ENCODE measurements at places on chromosomes 11 and 22.

GRCh38 chr22:45240104-45240809, 437 bp downstream of the KIAA0930 start:
- DNase-seq: no peak

DNA sequence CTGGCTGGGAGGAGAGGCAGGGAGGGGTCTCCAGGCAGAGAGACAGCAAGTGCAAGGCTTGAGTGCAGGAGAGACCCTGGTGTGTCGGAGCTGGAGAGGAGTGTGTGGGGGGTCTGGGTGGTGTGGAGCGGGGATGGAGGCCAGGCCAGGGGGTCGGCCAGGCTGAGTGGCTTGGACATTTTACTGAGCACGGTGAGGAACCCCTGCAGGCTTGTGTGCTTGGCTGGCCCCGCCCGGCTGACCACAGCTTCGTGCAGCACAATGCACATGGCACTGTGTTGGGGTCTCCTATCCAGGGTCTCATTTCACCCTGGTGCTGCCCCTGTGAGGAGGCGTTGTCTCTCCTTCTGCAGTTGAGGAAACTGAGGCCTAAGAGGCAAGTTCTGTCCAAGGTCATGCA, 5.6 kb downstream of the MYEOV start:
- DNase-seq: no peak

DNA sequence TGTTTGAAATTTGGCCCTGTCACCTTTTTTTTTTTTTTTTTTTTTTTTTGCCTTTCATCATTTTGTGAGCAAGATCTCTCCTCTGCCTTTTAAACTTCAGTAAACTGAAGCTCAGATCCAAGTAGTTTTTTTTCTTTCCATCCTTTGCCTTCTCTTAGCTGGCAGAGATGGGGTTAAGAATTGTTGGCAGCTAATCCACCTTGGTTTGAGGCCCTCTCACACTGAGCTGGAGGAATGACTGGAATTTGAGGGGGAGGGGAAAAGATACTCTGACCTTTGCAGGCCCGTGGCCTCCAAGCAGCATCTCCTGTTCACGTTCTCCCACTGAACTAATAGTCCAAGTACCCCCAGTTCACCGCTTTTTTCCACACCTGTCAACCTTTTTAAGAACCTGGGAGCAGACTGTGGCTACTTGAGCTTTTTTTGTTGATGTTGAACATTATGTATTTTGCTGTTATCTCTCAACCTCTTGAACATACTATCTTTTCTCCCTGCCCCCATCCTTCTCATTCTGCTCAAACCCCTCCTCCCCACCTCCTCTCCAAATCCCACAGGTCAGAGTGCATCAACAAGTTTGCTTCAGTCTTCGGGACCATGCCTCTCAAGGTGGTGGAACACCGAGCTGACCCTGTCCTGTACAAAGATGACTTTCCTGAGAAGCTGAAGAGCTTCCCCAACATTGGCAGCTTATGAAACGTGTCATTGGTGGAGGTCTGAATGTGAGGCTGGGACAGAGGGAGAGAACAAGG, 66.2 kb downstream of the ALX4 start:
- peak; percentile 39 for DNase-seq

- DNase-seq: no peak
These were observed 116.8 kb downstream of the MED15 start for GRCh38 chr22:20624161-20624616.

- DNase-seq: no peak
These were observed 64.5 kb upstream of the CRTAM start for GRCh38 chr11:122773781-122774266.

GRCh38 chr11:78685156-78685555, 110.5 kb upstream of the NARS2 start:
- no peak for DNase-seq

GRCh38 chr11:27052668-27053067, 12.1 kb downstream of the BBOX1 start:
- no peak for DNase-seq

DNA sequence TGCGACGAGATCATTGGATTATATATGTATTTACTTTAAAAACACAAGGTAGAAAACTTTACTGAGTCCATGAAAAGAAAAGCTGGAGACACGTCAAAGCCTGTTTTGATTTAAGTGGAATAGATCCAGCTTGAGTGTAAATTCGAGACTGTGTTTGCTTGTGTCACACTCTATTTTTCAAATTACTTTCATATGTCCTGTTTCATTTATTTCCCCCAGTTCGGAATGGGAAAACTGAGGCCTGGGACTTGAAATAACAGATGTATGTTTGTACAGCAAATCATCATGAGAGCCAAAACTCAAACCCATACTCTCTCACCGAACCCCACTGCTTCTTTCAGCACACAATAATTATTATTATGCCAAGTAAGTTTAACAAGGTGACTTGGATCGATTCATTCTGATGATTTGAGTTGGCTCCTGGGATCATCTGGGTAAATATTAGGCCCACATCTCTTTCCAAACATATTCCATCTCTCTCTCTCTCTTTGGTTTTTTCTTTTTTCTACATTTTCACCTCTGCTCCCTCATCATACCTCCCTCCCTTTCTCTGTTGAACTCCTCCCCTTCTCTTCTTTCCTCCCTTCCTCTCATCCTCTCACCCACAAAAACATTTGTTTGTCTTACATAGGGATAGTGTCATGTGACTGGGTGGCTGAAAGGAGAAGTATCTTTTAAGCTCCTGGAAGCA, 21.2 kb downstream of the FZD4 start:
- DNase-seq: no peak

DNA sequence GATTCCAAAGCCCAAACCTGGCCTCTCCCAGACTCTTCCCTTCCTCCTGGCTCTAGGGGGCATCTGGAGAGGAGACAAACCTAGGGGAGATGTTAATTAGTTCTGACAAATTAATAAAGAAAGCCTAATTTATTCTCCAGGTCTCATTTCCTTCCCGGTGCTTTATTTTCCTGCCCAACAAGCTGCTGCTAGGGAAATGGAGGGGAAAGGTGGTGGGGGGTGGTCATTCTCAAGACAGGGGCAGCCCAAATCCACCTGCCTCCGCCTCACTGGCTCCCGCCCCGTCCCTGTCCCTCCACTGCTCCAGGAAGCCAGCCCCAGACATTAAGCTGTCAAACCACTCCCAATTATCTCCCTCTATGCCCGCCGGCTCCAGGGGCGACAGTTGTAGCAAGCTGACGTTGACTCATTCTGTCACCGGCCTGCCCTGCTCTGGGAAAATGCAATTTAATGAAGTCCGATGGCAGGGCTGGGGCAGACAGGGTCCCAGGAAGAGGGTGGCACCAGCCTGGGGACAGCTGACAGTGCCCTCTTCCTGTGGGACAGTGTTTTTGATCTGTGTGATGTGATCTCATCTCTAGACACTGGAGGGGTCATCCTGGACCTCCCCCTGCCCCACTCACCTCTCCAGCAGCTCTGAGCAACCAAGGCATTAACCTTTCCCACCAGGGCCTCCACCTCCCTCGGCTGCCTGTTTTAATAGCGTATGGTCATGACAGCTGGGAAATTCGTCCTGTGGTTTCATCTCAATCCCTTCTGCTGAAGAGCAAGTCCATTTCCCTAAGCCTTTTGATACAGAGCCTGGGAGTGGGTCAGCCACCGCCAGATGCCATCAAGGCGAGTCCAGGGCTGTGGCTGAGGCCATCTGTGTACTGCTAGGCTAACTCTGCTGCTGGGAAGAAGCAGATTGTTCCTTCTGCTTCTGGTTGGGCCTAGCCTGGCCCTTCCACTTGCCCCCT, 27.1 kb downstream of the NECTIN1 start:
- peak; percentile 20 for DNase-seq

GRCh38 chr11:61973476-61974162, 6.2 kb upstream of the FTH1 start:
- no peak for DNase-seq

DNA sequence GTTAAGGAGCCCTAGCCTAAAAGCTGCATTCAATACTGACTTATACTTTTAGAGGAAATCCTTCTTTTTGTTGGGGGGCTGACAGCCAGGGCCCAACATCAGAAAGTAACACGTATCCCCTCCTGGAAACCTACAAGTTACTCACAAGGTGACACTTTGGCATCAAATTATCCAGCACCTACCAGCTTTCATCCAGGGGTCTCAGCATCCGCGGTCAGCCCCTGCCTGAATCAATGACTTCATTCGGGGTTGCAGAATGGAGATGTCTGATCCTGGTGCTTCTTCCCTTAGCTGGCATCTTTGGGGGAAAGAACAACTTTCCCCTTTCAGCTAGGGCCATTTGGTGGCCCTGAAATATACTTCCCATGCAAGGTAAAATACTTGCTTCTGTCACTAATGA, 5.3 kb upstream of the NAP1L4 start:
- DNase-seq: no peak

DNA sequence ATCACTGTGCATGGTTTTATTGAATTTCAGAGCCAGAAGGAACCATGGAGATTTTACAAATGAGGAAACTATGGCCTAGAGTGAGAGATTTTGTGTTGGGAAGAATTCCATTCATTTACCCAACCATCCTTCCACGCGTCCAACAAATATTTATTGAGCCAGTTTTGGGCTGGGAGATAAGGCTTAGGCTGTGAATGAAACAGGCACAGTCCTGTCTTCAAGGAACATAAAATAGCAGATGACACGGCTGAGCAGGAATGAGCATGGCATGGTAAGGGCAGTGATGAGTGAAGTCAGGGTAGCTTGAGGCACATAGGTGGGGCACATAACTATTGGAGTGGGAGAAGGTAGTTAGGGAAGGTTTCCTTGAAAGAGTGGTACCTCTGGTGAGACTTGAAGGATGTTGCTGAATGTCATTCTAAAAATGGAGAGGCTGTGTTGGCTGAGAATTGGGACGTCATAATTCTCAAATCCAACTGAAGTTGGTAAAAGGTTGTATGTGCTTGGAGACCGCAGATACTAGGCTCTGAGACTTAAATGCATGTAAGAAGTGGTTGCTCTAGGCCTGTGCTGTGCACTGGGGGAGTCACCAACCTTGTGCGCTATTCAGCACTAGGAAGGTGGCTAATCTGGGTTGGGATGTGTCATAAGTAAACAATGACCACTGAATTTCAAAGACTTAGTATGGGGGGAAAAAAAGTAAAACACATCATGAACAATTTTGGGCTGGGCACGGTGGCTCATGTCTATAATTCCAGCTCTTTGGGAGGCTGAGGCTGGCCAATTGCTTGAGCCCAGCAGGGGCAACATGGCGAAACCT, 51.9 kb downstream of the TEAD1 start:
- peak; percentile 62 for DNase-seq

- DNase-seq: peak; percentile 57
These were observed 3.1 kb downstream of the CBX6 start for GRCh38 chr22:38868886-38869381.

DNA sequence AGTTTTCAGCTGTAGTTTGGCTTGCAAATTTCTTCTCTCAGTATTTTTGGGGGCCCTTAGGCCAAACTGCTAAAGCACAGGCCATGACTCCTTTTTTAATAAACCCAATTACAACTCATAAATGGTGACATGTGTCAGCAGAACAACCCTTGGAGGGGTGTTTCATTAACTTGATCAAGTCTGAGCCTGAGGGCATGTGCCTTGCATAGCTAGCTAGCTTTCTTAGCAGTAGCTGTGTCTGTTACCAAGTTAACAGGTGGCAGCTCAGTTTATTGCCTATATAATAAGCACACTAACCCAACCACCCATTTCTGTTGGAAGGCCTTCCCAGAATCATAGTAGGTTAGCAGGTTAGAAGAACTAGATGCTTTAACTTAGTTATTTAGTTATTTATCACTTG, 950.3 kb upstream of the CCDC90B start:
- no peak for DNase-seq

GRCh38 chr11:131829725-131830124, 459.3 kb downstream of the NTM start:
- DNase-seq: no peak

GRCh38 chr11:104094576-104094975, 58.1 kb downstream of the DDI1 start:
- no peak for DNase-seq

DNA sequence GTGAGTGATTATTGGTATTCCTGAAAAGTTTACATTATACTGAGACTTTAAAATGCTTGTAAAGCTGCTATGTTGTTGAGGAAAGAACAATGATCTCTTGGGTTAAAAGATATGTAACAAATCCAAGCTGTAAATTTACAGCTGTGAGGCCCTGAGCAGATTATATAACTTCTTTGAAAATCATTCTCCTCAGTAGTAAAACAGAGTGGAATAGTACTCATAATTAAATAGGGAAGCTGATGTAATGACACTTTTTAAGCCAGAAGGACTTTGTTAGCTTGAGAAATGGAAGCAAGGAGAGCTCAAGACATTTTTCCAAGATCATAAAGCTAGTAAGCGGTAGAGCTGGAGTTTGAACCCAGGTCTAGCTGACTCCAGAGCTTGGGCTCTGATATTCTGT, 363.9 kb downstream of the TMEM135 start:
- DNase-seq: no peak

GRCh38 chr22:26508148-26508547, 4.1 kb downstream of the TFIP11 start:
- no peak for DNase-seq

GRCh38 chr22:21047035-21047661, 1.4 kb downstream of the LRRC74B start:
- DNase-seq: no peak

DNA sequence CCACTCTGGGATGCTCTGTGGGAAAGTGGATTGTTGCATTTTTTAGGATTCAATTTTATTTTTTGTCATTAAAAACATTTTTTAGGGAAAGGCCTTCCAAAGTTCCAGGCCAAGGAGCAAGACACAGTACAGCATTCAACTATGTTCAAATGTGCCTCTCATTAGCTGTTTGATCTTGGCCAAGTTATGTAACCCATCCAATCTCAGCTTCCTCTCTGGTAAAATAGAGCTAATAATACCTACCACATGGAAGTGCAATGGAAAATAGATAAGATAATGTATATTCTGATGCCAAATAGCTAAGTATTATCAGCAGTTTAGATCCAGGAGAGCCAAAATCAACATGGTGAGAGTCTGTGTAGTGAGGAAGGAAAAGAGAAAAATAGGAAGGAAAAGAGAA, 220.3 kb upstream of the SESN3 start:
- no peak for DNase-seq

- DNase-seq: no peak
These were observed 107.2 kb downstream of the MPPED2 start for GRCh38 chr11:30478923-30479322.

- peak; percentile 84 for DNase-seq
These were observed 4.4 kb upstream of the TPCN2 start for GRCh38 chr11:69044111-69045013.

DNA sequence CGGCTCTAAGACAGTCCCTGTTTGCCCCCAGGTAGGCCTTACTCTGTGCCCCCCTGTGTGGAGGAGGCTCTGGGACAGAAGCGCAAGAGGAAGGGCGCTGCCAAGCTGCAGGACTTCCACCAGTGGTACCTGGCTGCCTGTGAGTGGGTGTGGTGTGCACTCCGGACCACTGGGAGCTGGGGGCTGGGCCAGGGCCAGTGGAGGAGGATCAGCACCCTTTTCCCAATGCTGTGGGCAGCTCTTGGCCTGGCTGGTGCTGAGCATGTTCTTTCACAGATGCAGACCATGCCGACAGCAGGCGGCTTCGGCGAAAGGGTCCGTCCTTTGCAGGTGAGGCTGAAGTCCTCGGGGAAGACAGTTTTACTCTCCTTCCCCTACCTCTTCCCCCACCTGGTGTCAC, 3.7 kb downstream of the SCO2 start:
- DNase-seq: no peak
